ENCODE measurements at places on chromosomes 1 and 21.

DNA sequence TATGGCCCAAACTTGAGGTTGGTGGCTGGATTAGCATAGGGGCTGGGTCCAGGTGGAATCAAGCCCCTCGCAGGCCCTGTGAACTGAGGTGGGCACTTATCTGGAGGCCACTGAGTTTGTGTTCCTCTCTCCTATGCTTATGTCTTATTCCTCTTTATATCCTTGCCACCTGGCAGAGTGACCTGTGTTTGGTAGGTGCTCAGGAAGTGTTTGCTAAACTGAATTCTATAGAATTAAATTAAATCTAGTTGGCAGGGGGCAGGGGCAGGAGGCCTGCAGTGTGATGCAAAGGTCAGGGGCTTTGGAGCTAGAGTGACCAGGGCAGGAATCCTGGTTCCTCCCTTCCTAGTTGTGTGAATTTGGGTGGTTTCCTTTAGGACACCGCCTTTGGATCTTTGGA lies 1.1 kb upstream of the TMEM9 start:
- no peak for DNase-seq

- DNase-seq: no peak
These were observed 10.4 kb upstream of the GALE start for GRCh38 chr1:23810818-23811540.

- DNase-seq: no peak
These were observed 19.3 kb upstream of the SLC16A1 start for GRCh38 chr1:112975336-112975735.

- DNase-seq: no peak
These were observed 39.9 kb downstream of the SPATA46 start for GRCh38 chr1:162336621-162337285.

GRCh38 chr1:47223921-47224675 lies 7.9 kb downstream of the TAL1 start:
- DNase-seq: no peak

DNA sequence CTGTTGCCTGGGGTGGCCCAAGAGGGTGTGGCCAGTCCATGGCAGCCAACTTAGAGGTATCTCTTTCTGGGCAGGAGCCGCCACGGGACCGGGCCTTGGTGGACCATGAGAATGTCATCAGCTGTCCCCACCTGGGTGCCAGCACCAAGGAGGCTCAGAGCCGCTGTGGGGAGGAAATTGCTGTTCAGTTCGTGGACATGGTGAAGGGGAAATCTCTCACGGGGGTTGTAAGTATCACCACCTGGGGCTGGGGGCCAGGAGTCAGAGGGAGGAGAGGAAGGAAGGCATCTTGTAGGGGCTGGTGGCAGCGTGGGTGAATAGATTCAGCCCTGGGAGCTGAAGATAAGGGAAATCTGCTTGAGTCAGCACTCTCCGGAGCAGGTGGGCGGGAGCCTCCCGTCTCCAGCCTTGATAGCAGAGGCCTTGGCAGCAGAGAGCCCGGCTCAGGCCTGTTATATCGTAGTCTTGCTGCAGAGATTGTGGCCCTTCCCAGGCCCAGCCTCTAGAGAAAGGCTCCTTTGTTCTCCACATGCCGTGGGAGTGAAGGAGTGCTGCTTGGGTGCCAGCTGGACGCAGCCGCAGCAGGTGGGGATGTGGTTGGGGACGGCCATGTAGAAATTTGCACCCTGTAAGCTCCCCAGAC lies 25.4 kb downstream of the PHGDH start:
- DNase-seq: peak; percentile 32

- no peak for DNase-seq
These were observed 17.9 kb downstream of the SYT6 start for GRCh38 chr1:114135786-114136185.

DNA sequence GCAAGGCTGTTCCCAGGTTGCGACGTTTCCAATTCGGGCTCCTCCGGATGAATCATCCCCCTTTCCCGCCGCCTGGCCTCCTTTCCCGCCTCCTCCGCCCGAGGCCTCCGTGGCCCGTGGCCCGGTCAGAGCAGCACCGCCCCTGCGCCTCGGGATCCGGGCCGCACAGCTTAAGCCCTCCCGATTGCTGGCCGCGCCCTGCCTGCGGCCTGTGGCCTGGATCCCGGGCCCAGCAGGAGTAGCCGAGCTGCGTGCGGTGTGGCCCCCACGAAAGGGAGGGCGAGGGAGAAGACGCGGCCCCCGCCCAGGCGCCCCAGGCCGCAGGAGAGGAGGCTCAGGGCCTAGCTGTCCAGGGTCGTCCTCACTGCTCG lies 1.0 kb downstream of the TMEM200B start:
- DNase-seq: no peak

DNA sequence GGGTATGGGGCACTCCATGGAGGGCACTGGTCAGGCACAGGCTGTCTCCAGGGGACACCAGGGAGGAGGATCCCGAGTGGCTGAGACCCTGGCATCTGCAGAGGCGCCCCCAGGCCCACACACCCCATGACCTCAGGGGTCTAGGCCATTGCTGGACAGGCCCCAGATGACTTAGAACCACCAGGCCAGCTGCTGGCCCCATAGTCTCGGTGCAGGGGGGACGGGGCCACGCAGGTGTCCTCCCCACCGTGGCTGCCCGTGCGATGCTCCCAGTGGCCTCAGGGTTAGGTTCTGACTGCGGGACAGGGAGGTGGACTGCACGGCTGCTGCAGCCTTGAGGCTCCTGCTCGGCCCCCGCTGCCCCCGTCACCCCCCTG lies 44.0 kb downstream of the MORN1 start:
- no peak for DNase-seq

Measured in anterior cingulate cortex (tissue), 58 donors.